Activated T-cell treated with anti-CD3 and anti-CD28 coated beads, Interleukin-2, amount 50 U/mL, for 24 hours (primary cell): ENCODE measurements at places on chromosomes 2 and 18.

DNA sequence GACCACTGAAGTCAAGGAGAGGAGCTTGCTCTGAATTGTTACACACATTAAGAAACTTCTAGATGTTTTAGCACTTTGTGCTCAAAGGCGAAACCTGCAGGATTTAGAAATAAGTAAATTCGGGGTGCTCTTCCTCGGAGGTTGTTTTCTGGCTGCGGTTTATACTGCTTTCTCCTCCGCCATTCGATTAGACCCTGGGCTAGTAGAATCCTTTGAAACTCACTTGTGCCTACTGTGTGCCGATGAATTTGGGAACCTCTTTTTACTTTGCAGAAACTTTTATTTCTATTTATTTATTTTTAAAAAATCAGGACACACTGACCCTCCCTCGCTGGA lies 3.5 kb downstream of the MEIS1 start:
- no peak for DNase-seq

- no peak for DNase-seq
Measured at GRCh38 chr18:79730804-79731203, 51.2 kb downstream of the CTDP1 start.

DNA sequence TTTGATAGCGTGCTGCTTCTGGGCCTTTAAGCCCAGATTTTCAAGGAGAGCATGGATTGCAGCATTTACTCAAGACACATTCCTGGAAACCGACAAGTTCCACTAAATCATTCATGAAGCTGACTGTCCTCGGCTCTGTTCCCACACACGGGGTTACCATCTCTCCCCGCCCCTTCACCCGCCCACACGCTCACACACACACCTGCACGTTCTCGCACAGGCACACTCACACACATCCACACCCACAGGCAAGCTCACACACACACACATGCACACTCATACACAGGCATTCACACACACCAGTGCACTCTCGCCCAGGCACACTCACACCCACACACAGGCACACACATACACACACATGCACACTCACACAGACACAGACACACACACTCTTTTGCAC lies 150.0 kb upstream of the AGAP1 start:
- DNase-seq = no peak

GRCh38 chr2:74390606-74391005 lies 10.5 kb upstream of the DCTN1 start:
- DNase-seq = no peak

- DNase-seq = no peak
Measured at GRCh38 chr2:167424221-167424620, 535.9 kb downstream of the XIRP2 start.

DNA sequence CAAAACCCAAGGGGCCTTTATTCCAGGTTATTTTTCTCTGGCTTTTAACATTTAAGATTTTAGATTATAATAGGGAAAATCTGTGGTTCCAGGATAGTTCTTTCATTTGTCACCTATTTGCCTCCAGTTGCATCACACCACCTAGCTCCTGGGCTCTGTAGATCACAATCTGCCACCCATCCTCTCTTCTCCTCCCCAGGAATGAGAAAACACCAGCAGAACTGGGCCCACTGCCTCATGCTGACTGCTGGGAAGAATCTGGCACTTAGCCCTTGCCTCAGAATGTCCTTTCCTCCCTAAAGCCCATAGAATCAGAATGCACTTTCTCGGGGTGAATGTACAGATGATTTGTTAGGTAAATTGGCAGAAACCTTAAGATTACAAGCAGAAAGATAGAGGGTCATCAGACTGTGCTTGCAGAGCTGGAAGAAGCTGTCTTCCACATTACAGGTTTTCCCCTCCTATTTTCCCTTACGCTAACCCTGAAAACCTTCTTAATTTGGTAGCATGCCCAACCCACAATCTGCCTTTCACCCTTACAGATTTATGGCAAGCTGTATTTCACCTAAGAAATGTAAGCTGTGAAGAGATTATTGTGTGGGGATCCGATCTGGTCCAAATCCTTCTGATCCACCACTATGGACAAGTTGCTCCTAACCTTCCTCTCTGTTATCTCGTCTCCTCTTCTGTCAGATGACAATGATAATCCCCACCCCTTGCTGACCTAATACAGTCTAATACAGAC lies 72.6 kb downstream of the LRRC30 start:
- no peak for DNase-seq

DNA sequence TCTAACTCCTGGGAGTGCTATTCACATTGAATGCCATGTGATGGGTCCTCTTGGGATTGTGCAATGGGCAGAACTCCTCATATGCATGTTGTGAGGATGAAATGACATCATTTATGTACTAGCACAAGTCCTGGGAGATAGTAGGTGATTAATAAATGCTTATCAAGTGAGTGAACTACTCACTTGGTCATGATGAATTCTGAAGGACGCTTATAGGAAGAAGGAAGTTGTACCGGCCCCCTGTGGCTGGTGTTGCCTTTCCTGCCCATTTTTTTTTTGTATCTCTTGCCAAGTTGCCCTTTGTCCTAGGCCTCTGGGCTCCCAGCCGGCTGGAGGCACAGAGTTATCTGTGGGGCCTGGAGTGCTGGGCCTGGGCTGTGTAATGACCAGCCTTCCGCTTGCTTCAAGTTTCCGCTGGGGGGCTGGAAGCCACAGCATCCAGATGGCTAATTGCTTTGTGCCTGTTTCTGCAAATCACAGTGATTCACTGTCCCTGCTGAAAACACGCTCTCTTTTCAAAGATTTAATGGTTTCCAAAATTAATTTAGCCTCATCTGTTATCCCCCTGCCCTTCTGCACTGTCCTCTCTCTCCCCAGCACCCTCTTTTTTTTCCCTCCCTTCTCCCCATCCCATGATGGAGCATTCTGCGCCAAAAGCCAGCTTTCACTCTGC lies 33.7 kb upstream of the MRPL33 start:
- DNase-seq = peak; percentile 11

DNA sequence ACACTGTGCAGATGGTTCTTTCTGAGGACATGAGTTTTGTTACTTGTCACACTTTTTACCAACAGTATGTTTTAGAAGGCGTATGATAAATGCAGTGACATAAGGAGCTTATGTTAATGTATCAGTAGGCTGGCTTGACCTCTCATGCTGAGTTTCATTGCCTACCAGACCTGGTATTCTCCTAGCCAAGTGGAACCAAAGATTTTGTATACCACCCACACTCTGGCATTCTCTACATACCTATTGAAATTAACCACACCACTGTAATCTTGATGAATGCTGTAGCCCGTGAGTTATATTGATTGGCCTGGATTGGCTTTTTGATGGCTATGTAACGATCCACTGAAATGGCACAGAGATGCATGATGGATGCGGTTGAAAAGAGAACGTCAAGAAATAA lies 11.4 kb downstream of the HTR2B start:
- DNase-seq = no peak

DNA sequence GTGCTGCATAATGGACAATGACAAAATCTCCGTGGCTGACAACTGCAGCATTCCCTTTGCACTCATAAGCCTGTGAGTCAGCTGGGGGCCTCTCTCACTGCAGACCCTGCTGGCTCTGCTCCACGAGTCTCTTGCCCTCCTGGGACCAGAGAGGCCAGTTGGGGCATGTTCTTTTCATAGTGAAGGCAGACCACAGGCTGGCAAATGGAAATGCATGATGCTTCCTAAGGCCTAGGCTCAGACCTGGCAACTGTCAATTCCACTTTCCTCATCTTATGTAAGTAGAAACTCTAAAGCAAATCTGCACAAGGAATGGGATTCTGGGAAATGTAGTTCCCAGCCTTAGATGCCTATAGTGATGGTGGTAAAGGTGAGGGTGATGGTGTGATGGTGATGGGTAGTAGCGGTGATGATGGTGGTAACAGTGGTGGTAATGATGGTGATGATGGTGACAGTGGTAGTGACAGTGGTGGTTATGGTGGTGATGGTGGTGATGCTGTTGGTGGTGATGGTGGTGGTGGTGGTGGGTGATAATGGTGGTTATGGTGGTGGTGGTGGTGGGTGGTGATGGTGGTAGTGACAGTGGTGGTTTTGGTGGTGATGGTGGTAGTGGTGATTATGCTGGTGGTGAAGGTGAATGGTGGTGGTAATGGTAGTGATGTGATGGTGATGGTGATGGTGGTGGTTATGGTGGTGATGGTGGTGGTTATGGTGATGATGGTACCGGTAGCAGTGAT lies 185.8 kb upstream of the ARL4C start:
- no peak for DNase-seq

DNA sequence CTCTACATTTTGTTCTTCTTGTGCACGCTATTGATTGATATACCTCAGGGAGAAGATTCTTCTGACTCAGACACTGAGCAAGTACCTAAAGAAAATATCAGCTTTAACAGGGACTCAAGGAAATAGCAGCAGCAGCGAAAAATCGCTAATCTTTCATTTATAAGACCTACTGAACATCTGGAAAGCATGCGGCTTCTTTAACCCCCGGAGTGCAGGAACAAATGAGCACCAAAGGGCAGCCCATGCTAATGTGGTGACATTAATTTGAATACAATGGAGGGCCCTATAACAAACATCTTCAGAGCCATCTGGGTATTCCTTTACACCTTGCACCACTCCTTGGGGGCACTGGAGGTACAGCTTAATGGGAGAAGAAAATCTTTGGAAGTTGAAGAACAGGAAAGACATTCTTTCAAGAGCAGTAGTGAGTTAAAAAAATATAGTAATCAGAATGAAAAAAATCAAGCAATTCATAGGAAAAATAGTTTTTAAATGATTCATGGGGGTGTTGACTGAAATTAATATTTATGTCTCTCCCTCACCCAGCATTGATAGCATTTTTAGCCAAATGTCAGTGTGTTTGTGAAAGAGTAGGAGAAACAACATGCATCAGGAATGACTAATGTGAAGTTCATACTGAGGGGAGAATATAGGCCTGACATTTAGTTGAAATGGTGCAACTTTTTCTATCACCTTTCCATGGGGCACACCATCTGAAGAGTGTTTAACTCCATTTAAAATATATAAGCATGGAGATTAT lies 281.7 kb downstream of the HRH4 start:
- DNase-seq = no peak

DNA sequence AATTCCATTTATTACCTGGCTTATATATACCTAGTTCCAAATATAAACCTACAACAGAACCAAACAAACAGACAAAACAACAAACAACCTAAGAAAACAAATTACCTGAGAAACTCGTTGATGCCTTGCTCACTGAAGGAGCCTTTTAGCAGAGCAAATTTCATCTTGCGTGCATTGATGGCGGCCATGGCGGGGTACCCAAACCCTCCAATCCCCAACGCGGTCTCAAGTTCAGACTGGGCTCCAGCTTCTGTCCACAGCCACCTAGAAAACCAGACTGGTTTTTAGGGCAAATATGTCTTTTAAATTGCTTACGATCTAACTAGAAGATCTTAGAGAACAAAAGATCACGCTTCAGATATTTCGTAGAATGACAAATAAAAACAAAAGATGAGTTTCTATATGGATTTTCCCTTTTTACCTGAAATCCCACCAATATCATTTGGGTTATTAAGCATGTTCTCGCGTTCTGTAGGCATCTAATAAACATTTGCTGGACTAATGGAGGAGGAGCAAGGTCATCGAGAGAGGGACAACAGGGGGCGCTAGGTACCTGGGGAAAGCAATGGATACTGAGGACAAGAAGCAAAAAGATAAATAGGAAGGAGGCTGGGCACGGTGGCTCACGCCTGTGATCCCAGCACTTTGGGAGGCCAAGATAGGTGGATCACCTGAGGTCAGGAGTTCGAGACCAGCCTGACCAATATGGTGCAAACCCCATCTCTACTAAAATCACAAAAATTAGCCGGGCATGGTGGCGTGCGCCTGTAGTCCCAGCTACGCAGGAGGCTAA lies 25.2 kb downstream of the PDIA6 start:
- DNase-seq = no peak

GRCh38 chr2:119028327-119029174 lies 86.6 kb downstream of the MARCO start:
- no peak for DNase-seq

DNA sequence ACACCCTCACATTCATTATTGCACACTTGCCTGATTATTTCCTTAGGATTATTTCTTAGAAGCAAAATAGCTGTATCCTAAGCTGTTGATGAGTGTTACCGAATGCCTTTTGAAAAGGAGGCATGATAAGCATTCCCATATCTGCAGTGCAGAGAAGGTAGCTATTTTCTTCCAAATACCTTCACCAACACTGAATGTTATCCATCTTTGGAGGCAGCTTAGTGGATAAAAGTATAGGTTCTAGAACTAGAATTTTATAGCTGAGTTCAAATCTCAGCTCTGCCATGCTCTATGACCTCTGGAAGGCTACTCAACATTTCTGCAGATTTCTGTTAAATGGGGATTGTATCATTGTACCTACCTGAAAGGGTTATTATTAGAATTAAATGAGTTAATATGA lies 185.0 kb upstream of the CCDC150 start:
- no peak for DNase-seq

DNA sequence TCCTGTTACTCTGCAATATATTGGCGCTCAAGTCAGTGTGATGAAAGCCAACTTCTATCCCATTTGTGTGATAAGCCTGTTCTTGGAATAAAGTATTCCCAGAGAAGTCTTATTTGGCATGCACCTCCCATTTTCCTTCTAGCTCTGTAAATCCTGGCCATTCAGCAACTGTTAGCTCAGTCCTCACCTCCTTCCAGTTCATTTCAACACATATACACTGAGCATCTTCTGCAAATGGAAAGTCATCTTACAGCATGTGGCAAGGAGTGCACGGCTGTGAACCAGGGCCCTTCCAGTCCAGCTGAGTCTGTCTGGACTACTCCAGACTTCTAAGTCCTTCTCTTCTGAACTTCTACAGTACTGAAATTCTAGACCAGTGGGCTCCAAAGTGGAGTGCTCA lies 53.1 kb downstream of the SPATS2L start:
- no peak for DNase-seq

GRCh38 chr2:28594332-28595108 lies 98.7 kb downstream of the PLB1 start:
- peak; percentile 89 for DNase-seq

DNA sequence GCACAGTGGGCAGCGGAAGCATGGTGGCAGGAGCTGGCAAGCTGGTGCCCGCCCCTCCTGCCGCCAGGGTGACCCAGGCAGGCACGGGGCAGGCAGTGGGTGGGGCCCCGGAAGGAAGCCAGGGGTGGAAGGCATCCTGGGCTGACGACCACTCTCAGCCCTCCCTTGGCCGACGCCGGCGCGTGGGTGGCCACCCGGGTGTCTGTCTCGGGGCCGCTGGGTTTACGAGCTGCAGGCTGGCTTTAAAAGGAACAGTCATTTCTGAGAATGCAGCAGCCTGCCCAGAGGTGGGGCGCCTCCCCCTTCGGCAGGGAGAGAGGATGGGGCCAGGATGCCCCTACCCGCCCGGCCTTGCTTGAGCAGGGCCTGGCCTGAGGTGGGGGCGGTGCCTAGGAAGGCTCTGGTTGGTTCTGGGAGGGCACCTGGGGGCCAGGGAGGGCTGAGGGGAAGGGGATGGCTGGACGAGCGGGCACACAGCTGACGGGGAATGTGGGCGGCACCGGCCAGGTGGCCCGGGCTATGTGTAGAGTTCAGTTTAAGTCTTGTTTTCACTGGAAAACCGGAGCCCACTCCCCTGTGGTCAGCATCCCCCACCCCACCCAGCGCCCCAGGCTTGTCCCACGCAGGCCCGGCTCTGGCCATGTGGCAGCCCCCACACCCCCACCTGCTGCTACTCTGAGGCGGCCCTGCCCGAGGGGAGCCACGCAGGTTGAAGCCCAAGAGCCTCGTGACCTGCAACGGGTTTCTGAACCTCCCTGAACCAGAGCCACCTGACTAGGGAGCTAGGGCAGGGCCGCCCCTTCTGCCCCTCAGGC lies 6.3 kb downstream of the BOK start:
- no peak for DNase-seq

GRCh38 chr18:54229421-54230059 lies 5.1 kb upstream of the MBD2 start:
- DNase-seq = no peak
